Mucosa of gallbladder (tissue), 1 donor: ENCODE measurements at places on chromosomes 12 and 14.

DNA sequence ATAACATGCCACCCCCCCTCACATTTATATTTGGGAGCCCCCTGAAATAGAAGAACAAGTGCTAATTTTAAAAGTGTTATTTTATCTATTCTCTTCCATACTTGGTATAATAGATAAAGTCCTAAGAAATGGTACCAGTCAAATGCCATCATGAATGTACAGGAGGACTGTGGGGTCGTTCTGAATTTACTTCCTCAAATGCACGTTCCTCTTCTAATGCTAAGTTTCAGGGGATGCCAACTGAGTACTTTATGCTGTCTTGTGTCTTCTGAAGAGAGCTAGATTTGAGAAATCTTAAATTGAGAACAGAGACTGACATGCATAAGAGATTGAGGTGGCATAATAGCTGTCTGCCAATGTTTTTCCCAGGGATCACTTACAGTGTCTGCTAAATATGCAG lies 59.0 kb downstream of the CFAP54 start:
- DNase-seq = no peak

GRCh38 chr12:111045941-111046340 lies 125.6 kb upstream of the MYL2 start:
- no peak for DNase-seq

GRCh38 chr14:29548948-29549370 lies 378.7 kb downstream of the PRKD1 start:
- no peak for DNase-seq

GRCh38 chr14:54722791-54723432 lies 156.0 kb downstream of the SAMD4A start:
- DNase-seq = no peak

DNA sequence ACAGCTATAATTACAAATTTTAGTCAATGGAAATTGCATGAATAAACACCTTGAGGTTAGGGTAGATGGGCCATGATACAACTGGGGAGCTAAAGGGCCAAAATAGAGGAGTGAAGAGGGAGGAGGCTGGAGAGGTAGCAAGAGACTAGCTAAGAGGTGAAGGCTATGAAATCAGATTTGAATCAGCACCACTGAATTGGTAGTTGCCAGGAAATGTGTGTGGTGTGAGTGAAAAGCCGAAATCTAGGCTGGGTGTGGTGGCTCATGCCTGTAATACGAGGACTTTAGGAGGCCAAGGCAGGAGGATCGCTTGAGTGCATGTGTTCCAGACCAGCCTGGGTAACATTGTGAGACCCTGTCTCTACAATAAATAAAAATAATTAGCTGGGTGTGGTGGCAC lies 22.7 kb downstream of the YY1 start:
- no peak for DNase-seq

DNA sequence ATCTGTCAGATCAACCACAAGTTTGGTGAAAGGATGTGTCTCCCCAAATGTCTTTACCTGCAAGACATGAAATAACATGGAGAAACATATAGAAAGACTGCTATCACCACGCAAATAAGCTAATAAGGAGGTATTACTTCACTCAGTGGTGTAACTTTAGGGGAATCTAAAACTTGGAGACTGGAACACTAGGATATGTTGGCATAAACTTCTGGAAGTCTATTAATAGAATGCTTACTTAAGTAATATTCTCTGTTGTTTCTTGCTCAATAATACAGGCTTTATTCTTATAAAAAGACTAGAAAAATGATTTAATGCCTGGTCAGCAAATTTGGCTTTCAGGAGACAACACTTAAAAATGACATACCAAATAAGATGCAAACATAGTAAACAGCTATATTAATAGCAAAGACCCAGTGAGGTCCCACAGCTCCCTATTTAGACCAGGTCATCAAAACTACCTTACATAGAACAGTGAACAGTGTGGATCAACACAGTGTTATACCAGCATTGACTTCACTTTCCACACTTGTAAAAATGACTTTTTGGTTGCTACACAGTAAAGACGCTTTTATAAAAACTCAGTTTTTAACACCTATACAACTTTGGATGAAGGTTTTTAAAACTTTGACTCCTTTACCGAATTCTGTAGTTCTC lies 18.9 kb upstream of the HAL start:
- DNase-seq = no peak

GRCh38 chr12:104504146-104504545 lies 47.4 kb downstream of the CHST11 start:
- no peak for DNase-seq

DNA sequence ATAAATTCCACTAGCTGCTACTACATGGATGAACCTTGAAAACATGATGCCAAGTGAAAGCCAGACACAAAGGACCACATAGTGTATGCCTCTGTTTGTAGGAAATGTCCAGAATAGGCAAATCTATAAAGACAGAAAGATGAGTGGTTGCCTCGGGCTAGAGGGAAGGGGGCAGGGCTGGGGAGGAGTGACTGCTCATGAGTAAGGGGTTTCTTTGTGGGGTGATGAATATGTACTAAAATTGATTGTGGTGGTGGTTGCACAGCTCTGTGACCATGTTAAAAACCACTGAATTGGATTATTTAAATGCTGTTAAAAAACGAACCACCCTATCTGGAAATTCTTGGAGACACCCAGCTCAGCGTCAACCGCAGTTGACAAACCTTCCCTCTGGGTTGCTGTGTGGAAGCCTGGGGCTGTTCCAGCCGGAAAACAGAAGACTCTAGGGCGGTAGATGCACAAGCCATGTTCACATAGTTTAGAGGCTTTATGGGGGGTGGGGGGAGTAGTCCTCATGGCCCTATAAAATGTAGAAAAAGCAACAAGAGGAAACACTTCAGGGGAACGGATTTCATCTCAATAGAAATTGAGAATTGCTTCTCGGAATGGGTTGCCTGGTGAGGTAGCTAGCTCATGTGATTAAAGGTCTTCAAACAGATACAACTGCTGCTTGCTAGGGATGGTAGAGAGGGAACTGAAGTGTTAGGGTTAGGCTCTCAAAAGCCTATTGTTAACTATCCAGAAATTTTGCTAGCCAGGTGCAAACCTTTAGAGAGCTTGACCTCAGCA lies 29.4 kb downstream of the RIN3 start:
- DNase-seq = no peak

DNA sequence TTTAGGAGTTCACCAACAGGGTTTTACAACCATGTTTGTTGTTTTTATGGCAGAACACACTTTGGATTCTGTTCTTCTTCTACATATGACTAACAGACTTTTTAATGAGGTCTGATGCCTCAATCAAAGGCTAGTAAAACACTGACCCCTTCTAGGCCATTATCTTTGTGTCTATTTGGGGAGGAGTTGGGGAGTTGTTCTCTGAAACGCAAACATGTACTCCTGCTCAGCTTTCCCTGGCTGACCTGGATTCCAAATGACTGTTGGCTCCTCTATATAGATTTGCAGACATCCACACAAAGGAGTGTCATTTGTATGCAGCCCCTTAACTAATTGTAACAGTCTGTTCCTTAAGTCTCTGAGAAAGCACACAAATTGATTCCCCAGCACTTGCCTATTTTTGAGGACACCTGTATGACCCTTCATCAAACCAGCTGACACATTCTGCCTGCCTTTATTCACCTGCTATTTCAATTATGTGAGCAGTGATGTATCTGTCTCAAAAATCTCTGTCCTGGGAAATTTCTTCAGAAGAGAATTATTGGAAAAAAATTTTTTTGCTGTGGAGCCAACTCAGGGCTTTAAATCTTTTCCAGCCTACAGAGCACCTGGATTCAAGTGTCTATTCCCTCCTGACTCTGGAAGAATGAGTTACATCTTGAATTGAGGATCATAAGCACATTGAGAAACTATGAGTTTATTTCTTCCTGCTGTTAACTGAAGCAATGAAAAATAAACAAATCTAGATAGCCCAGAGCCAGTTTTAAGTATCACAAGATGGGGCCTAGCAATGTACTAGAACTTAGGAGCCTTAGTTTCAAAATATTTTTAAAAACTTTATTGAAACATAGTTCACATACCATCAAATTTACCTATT lies 417.2 kb downstream of the RAD51B start:
- no peak for DNase-seq

GRCh38 chr12:111730420-111730819 lies 36.3 kb upstream of the ALDH2 start:
- DNase-seq = no peak

DNA sequence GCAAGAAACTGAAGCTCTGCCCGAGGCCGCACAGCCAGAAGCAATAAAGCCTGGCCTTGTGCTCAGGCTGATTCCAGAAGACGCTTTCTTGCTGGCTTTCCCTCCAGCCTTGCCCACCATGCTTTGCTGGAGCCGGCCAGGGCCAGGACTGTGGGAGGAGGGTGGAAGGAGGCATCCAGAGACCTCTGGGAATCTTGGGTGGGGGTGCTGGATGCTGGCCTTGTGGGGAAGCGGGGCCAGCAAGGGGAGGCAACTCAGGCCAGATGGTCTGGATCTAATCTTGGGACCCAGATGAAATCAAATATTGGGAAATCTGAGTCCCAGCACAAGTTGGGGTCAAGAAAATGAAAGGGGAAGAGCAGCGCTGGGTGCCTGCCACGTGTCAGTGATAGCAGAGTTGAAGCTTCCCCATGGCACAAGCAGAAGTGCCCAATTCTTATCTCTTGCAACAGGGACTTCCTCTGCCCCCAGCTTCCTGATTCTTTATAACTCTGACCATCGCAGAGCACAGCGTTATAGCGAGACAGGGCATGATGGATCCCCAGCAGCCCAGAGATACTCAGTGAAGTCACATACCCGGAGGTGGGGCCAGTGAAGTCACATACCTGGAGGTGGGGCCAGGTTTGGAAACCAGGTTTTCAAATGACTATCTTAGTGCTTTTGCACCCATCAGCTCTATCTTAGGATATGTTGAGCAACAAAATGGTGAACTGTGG lies 6.4 kb upstream of the RABGGTA start:
- peak; percentile 29 for DNase-seq

- DNase-seq = no peak
Observed at GRCh38 chr12:107735763-107736162, 25.2 kb downstream of the PRDM4 start.

- DNase-seq = no peak
Observed at GRCh38 chr14:36955376-36955775, 217.0 kb downstream of the SLC25A21 start.
